ENCODE measurements at places on chromosomes 3 and 15.

GRCh38 chr3:158355623-158356588 lies 215.1 kb upstream of the MLF1 start:
- no peak for DNase-seq

DNA sequence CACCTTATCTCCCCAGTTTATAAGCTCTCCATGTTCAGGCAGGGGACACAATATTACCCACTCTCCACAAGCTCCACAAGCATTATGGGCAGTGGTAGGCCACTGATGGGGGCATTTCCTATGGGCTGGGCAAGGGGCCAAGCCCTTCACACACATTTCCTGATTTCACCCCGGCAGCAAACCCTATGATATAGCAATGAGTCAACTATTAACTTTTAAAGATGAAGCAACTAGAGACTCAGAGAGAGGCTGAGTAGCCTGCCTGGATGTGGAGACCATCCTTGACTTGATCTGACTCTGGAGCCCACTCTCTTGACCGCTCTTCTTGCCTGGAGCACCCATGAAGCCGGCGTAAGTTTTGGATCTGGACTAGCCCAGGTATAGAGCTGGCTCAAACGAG lies 27.4 kb downstream of the FOXL2NB start:
- DNase-seq, result no peak

GRCh38 chr3:15633766-15634598 lies 32.4 kb downstream of the BTD start:
- DNase-seq, result no peak

DNA sequence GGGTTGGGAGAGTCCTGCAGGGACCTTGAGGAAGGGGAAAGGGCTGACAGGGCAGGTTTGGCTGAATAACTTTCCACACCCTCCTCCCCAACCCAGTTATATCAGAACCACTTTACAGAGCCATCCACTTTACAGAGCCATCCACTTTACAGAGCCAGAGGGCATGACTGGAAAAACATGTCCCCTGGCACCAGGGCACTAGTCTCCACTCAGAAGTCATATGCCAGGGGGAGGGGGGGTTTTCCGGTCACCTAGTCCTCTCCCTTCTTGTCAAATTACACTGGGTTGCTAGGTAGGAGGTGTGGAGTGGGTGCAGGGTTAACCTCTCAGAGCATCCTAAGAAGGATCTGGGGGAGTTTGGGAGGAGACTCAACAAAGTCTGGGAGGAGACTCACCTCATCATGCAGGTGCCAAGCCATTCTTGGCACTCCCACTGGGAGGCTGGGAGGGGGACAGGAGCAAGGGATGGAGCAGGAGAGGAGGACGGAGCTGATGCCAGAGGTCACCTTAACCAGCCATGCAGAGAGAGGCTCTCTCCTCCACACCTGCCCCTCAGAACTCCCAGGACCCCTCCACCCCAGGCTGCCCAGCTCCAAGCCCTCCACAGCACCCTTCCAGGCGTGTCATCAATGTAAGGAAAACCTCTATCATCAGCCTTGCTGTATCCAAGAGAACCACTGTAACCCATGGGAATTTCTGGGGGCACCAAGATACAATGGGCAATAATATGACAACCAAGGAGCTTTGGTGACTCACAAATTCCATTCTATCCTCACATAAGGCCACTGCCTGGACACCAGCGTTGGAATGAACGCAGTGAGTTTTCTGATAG lies 1.7 kb downstream of the LRRC2 start:
- DNase-seq, result no peak

- no peak for DNase-seq
These were observed 205.7 kb downstream of the XXYLT1 start for GRCh38 chr3:195065142-195065863.

DNA sequence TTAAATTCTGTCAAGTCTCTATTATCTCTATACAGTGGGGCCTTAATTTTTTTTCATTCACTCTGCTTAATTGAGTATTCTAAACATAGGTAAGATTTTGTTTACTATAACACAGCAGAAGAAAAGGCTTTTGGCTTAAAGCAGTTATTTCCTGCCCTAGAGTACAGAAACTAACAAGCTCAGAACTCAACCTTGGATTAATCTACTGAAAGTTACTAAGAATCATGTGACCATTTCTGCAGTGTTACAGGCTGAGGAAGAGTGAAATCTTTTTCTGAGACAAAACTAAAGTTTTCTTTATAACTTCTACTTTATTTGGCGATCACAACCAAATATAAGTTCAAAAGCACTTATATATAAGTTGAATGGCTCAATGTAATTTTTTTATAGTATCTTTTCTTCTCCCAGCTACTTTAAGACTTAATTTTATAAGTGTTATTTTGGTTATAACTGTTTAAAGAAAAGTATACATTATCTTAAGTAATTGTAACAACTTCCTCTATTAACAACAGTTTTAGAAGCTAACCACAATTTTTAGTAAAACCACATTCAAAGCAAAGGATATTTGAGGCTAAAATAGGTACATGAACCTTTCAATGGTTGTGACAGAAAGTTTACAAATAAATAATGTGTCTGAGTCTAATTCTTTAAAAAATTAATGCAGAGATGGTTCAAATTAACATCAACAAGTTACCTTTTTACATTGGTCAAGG lies 240.6 kb upstream of the NAALADL2 start:
- no peak for DNase-seq

DNA sequence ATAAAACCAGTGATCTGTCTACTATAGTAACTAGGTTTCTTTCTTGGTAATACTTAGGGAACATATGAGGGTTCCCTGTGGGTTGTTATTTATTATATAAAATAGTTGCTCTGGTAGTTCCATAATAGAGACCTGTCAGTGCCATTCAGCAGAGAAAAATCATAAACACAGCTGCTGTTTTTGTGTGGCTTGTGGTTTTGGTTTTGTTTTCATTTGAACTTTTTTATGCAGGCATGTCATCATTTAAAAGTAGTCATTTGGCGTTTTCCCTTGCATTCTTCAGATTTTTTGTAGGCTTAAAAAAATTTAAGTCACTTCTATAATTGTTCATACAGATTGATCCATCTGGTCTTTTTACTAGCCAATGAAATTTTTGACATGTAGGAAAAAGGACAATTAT lies 47.9 kb downstream of the PIK3CA start:
- no peak for DNase-seq

DNA sequence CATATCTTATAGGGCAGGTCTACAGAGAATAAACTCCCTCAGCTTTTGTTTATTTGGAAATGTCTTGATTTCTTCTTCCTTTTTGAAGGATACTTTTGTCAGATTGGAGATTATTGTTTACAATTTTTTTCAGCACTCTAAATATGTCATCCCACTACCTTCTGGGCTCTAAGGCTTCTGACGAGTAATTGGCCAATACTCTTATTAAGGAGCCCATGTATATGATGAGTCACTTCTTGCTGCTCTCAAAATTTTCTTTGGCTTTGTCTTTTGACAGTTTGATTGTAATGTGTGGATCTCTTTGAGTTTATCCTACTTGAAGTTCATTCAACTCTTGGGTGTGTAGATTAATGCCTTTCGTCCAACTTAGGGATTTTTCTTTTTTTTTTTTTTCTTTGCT lies 28.9 kb upstream of the CD200R1L start:
- no peak for DNase-seq

DNA sequence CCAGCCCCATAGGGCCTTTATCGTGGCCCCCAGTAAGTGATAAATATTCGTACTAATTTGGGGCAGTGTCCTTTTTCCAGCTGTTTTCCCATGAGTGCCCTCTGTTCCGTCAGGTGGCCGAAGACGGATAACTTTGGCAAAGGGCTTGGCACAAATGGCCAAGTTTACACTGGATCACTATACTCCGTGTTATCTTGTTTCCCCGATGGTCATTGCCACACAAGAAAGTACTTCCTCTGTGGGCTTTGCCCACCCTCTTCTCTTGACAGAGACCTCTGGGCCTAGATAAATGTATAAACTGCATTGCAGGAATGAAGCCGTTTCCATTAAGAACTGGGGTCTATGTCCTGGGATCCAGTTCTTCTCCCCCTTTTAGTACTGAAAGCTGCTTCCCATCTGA lies 39.1 kb downstream of the SMAD3 start:
- no peak for DNase-seq

Measured in coronary artery (tissue), 2 donors.